ENCODE measurements at places on chromosomes 12 and 14.

DNA sequence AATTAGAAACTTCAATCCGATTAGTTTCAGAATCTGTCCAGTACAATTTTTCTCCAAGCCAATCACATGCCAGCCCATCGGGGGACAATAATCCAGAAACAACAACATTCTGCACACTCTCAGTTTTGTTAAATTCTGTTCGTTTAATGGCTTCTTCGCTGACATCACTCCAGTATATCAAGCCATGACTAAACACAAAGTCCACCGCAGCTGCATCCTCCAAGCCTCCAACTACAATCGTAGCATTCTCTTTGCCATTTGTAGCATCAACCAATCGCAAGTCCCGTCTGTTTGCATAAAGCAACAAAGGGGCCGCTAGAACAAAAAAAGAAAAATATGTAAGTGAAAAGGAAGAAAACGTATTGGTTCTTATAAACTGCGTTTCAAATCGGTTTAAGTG is 22.5 kb downstream of the LRP6 start:
- peak; percentile 60 for DNase-seq

DNA sequence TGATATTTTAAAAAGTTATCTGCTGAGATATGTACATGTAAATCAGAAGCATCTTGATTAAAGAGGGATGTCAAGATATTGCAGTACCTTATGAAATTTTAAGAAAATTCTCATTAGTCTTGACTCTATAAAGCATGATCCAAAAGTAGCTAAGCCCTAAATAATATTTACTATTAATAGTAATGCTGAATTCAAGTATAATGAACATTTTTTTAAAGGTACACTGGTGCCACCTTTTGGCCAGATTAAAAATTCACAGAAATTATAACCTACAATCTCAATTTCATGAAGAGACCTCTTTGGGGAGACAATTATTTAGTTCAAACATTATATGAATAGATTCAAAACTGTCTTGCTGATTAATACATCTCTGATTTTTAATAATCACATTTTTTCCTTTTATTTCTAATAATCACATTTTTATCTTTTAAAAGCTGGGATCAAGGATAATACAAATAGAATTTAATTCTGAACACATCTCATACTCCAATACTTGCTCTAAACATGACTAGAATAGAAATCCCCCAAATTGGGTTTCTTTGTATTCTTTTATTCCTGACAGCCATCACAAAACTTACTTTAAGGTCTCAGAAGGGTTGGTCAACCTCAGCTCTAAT is 13.4 kb downstream of the AKAP5 start:
- no peak for DNase-seq

DNA sequence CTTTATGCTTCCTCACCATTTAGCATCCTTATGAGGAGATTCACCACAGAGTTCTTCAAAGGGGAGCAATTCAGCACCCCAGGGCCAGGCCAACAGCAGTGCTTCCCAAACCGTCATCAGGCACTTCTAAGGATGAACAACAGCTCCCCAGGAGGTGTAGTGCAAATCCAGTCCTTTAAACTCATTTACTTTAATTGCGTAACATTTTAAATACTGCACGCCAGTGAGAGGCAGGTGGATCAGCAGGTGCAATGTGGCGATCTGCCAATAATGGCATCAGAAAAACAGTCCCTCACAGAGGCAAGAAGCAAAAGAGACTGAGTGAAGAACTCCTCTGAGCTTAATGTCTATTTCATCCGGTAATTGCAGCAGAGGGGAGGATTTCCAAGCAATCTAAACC is 770.9 kb upstream of the FOXG1 start:
- no peak for DNase-seq

GRCh38 chr14:30058401-30058800 is 130.8 kb upstream of the PRKD1 start:
- DNase-seq: no peak

GRCh38 chr14:26328791-26329190 is 269.0 kb downstream of the NOVA1 start:
- no peak for DNase-seq

DNA sequence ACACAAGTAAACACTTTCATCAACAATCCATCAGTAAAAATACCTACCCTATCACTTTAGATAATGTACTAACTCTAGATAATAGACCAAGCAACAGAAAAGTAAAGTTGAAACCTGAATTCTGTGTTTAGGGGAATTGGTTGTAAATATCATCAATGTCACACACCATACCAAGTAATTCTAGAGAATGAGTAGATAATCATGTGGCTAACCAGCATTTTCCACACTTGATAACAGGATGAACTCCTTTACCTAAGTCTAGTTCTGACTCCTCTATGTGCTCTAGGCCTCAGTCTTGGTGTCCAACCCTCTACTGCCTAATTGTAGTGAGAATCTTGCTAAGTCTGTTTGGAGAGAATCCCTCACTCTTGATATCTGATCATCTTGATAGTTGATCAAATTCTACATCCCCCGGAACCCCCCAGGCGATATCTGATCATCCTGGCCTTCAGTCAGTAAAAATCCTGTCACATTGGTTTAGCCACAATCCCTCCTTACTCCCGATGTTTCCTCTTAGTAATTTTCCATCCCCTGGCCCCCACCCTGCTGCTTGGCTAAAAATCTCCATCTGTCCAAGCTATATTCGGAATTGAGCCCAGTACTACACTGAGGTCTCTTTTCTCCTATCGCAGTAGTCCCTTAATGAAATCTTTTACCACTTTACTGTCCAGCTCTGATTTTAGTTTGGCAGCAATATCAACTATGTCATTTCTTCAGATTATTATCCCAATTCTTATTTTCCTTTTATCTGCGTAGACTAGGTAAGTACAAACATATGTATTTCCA is 3.4 kb upstream of the SLCO1A2 start:
- DNase-seq: no peak

DNA sequence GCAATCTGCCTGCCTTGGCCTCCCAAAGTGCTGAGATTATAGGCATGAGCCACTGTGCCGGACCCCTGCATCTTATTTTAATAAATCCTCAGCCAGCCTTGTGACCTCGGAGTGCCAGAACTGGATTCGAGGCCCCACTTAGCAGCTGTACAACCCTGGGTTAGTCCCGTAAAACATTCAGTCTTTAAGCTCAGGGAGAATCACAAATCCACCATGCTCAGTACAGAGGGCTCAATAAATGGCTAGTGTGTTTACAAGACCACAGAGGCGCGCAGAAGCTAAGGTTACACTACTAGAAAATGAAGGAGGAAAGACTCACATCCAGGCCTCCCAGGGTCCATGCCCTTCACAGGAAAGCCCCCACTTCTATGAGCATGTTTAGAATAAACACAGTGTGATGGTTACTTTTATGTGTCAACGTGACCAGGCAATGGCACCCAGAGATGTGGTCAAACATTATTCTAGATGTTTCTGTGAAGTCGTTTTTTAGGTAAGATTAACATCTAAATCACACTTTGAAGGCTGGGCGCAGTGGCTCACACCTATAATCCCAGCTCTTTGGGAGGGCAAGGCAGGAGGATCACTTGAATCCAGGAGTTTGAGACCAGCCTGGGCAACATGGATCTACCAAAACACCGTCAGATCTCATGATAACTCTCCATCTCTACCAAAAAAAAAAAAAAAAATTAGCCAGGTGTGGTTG is 55.3 kb downstream of the CLMN start:
- DNase-seq: no peak

DNA sequence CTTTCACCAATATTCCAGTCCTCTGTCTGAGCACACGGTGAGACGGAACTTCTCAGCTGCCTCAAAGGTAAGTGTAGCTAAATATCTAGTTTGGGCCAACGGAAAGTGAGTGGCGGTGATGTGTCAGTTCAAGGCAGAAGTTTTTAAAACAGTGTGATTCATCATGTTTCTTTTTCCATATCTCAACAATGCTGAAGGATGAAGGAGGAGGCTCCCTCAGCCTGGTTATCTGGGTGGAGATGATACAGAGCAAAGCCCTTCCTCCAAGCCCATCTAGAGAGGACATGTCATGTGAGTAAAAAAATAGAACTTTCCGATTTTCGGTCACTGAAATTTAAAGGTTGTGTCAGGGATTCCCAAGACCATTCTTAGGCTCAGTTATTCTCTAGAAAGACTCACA is 13.1 kb upstream of the ANP32D start:
- no peak for DNase-seq

GRCh38 chr14:22163051-22163450 is 426.0 kb downstream of the DAD1 start:
- DNase-seq: no peak

GRCh38 chr12:76265424-76266180 is 82.6 kb downstream of the BBS10 start:
- DNase-seq: no peak

- DNase-seq: peak; percentile 29
Measured at GRCh38 chr12:124862768-124863415, 772 bp downstream of the SCARB1 start.

DNA sequence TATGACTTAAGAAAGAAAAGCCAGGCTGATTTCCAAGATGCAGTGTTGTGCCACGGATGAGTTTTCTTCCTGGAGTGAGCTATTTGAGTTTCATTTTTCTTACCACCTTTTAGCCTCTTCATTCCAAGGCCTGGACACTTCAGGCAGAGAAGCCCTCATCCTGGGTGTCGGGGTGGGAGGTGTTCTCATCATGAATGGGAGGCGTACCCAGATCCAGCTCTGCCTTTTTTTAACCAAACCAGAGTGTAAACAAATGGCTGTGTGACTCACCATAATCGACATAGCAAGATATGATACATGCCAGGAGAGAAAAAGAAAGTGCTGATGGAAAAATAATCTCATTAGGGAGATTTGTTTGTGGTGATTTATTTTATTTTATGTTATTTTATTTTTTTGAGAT is 79.9 kb downstream of the ARF6 start:
- no peak for DNase-seq

DNA sequence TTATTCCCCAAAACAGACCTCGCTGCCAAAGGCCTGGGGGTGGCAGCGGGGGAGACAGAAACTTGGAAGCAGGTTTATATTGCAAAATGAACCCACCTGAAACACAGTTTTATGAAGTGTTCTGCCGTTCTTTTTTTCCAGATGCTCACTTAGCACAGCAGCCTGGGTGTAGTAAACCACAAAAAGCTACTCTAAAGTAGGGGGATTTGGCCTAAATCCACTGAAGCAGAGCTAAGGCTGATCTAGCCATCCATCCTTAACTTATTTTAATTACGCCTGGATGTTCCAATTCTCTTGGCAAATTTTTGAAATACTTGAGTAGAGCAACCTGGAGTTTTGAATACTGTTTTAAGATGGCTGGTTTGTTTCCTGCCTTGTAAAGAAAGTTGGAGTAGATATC is 121.2 kb downstream of the GPR135 start:
- DNase-seq: no peak

- DNase-seq: no peak
Measured at GRCh38 chr12:69027411-69027881, 94.5 kb upstream of the CPM start.

GRCh38 chr14:63468294-63468693 is 74.9 kb downstream of the PPP2R5E start:
- DNase-seq: no peak

GRCh38 chr12:13211859-13212664 is 15.5 kb downstream of the EMP1 start:
- peak; percentile 26 for DNase-seq

GRCh38 chr12:78928200-78929074 is 63.9 kb downstream of the SYT1 start:
- no peak for DNase-seq

- DNase-seq: no peak
Measured at GRCh38 chr14:99600232-99600888, 3.6 kb downstream of the CCDC85C start.

GRCh38 chr12:63068857-63069442 is 82.1 kb downstream of the AVPR1A start:
- no peak for DNase-seq

- no peak for DNase-seq
Measured at GRCh38 chr12:27003421-27004381, 10.5 kb downstream of the TM7SF3 start.

DNA sequence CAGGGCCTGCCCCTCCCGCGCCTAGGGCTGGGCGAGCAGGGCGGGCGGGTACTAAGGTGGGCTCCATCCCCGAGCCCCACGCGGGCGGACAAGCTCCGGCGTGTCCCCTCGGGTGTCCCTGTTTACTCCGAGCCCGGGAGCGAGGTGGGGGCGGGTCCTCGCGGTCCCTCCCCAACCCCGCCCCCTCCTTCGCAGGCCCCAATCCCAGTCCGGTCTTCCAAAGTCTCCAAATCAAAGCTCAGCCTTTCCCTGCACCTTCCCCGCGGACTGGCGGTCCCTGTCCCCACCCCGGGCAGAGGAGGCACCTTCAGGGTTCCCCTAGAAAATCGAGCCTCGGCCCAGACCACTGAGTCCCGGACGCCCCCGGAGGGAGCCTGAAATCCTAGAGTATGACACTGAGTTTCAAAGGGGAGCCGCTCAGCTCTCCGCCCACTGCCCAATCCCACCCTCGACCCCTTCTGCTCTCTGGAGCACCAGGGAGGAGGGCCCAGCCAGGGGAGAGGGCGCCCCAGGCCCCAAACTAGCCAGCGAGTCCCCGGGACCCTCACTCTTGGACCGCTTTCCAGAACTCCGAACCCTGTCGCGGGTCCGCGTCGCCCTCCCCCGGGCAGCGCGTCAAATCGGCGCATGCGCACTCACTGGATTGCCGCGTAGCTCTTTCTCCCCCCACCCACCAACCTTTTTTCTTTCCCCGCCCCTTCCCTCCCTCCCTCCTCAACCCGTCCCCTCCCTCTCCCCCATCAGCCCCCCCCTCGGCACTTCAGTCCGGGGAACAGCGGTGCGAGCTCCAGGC is at the start of gene LRP1:
LRP1 (plus strand) TSS at position 758 of the 793 bp plus-strand sequence. CDS start 482 bp downstream, outside the sequence.
- peak; percentile 83 for DNase-seq

DNA sequence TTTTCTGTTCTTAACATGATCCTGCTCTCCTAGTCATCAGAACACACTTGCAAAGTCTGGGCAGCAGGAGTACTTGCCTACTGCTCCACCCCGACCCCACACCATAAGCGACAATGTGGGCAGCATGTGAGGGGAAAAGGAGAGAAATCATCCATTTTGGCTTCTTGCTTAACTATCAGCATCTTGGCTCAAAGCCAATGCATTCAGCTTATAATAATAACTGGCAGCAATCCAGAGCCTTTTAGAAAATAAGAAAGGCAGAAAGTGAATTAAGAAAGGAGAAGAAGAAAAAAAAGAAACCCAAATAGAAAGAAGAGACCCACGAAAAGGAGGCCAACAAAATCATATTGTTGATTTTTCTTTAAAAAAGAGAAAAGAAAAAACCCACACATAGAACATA is 930.8 kb downstream of the BCL11B start:
- DNase-seq: no peak

- DNase-seq: no peak
Measured at GRCh38 chr14:64186231-64187129, 107.7 kb downstream of the ESR2 start.
